ENCODE measurements at places on chromosomes 4 and X. TPM values are rescaled to one million over a fixed set of nuclear protein-coding genes. Genes with fewer than 3 reads are reported as not detected.

DNA sequence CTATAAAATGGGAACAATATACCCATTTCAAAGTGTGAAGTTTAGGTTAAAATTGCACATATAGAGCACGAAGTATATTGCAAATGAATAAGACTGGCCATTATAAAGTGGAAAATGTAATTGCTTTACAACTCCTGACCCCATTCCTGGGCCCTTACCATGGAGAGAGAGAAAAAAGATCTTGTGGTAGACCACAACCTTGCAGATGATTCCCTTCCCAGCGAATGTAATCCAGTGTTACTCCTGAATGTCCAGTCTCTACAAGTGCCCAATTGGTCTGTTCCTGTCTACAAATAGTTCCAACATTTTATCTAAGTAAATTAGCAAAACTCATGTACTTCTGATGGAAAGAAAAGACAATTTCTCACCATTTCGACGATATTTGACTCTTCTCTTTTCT is 184.1 kb upstream of the LNX1 start:
- H3K27me3 ChIP-seq = peaks cover 2% of the 10 kb centered on the region
- no peaks in the 10 kb centered on the region for H3K4me1 ChIP-seq
- DNase-seq = no peak
- no peaks in the 10 kb centered on the region for H3K36me3 ChIP-seq
- no peak overlapping the region for H3K27ac ChIP-seq

- peak; percentile 64 for DNase-seq
- H3K27me3 ChIP-seq = no peaks in the 10 kb centered on the region
- H3K4me1 ChIP-seq = peaks cover 9% of the 10 kb centered on the region
- H3K36me3 ChIP-seq = no peaks in the 10 kb centered on the region
- peak overlapping the region; percentile 35 for H3K4me3 ChIP-seq
- peak overlapping the region; percentile 83 for H3K27ac ChIP-seq
Observed at GRCh38 chr4:185559915-185560281, 24.6 kb upstream of the PDLIM3 start.

- DNase-seq = no peak
- H3K27me3 ChIP-seq = no peaks in the 10 kb centered on the region
- H3K27ac ChIP-seq = no peak overlapping the region
Observed at GRCh38 chr4:70488748-70489147, 16.8 kb downstream of the MUC7 start.

GRCh38 chr4:85474818-85475630 is at the start of gene ARHGAP24:
Gene ARHGAP24 (plus strand): TSS chr4:85475150.
- no peaks in the 10 kb centered on the region for H3K27me3 ChIP-seq
- no peaks in the 10 kb centered on the region for H3K36me3 ChIP-seq
- DNase-seq = peak; percentile 78
- peak within 1 kb of the TSS; percentile 47 for H3K27ac ChIP-seq

- H3K27me3 ChIP-seq = no peaks in the 10 kb centered on the region
- H3K4me1 ChIP-seq = no peaks in the 10 kb centered on the region
- H3K36me3 ChIP-seq = no peaks in the 10 kb centered on the region
- no peak for DNase-seq
- no peak overlapping the region for H3K4me3 ChIP-seq
Observed at GRCh38 chr4:53068755-53069330, 206.7 kb downstream of the RASL11B start.

- no peaks in the 10 kb centered on the region for H3K4me1 ChIP-seq
- no peak overlapping the region for H3K4me3 ChIP-seq
- H3K27me3 ChIP-seq = no peaks in the 10 kb centered on the region
- DNase-seq = no peak
- H3K36me3 ChIP-seq = no peaks in the 10 kb centered on the region
Observed at GRCh38 chr4:76708971-76709771, 188.8 kb downstream of the SOWAHB start.

- H3K4me3 ChIP-seq = no peak overlapping the region
- no peak for DNase-seq
- no peaks in the 10 kb centered on the region for H3K27me3 ChIP-seq
- no peaks in the 10 kb centered on the region for H3K4me1 ChIP-seq
Observed at GRCh38 chr4:167956676-167957075, 135.7 kb upstream of the ANXA10 start.

- H3K27me3 ChIP-seq = no peaks in the 10 kb centered on the region
- no peak overlapping the region for H3K27ac ChIP-seq
- no peaks in the 10 kb centered on the region for H3K4me1 ChIP-seq
- no peaks in the 10 kb centered on the region for H3K36me3 ChIP-seq
- no peak overlapping the region for H3K4me3 ChIP-seq
Observed at GRCh38 chr4:93960450-93960849, 131.9 kb downstream of the ATOH1 start.

DNA sequence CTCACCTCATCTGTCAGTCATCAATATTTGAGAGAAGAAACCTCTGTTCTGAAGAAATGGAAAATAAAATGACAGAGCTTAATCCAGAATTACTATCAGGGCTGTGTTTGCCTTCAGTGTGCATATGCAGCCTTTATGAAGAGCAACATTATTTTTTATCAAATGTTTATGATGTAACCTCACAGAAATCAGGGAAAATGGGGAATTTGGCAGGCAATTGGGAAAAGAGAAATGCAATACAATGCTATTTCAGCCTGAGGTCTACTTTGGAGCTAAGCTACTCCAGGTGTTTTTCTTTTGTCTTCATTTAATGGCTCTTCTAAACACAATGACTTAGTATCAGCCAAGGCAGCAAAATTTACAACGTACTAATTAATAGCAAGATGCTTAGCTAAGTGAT is 241.1 kb upstream of the TET2 start:
- no peaks in the 10 kb centered on the region for H3K27me3 ChIP-seq
- no peak for DNase-seq
- H3K27ac ChIP-seq = no peak overlapping the region
- H3K4me3 ChIP-seq = no peak overlapping the region
- no peaks in the 10 kb centered on the region for H3K4me1 ChIP-seq

DNA sequence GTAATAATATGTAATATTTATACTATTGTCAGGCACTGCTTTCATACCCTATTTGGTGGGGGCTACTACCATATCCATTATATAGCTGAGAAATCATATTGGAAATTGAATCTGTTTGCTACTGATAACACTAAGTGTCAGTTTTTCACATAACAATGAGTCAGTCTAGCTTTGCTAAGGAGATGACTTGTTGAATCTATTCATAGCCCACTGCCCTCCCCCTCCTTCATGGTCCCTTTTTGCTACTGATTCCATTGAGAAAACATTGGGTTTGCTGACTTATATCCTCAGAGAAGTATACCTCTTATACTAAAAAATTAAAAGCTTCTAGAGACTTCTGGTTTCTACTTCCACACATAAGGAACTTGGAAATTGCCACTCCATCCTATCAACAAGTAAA is 1898.4 kb downstream of the STIM2 start:
- no peaks in the 10 kb centered on the region for H3K36me3 ChIP-seq
- no peaks in the 10 kb centered on the region for H3K27me3 ChIP-seq
- no peak overlapping the region for H3K4me3 ChIP-seq
- H3K27ac ChIP-seq = no peak overlapping the region

GRCh38 chr4:62490635-62491034 is 1290.5 kb downstream of the ADGRL3 start:
- no peak for DNase-seq
- H3K27ac ChIP-seq = no peak overlapping the region
- H3K4me3 ChIP-seq = no peak overlapping the region
- H3K36me3 ChIP-seq = no peaks in the 10 kb centered on the region

DNA sequence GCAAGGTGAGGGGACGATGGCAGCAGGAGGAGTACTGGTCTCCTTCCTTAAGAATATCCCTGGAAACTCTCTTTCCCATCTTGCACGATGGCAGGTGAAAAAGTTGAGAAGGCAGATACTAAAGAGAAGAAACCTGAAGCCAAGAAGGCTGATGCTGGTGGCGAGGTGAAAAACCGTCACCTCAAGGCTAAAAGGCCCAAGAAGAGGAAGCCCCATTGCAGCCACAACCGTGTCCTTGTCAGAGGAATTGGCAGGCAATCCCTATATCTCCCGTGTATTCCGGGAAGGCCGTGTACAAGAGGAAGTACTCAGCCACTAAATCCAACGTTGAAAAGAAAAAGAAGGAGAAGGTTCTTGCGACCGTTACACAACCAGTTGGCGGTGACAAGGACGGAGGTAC is 40.0 kb downstream of the CRLF2 start:
- H3K4me3 ChIP-seq = no peak overlapping the region
- no peak for DNase-seq
- no peaks in the 10 kb centered on the region for H3K4me1 ChIP-seq
- no peaks in the 10 kb centered on the region for H3K27me3 ChIP-seq

GRCh38 chrX:18895189-18895951 is 88.5 kb downstream of the PHKA2 start:
- no peaks in the 10 kb centered on the region for H3K36me3 ChIP-seq
- peak; percentile 87 for DNase-seq

- no peak overlapping the region for H3K4me3 ChIP-seq
- no peaks in the 10 kb centered on the region for H3K4me1 ChIP-seq
- no peaks in the 10 kb centered on the region for H3K36me3 ChIP-seq
- no peak overlapping the region for H3K27ac ChIP-seq
- H3K27me3 ChIP-seq = peaks cover 2% of the 10 kb centered on the region
Observed at GRCh38 chr4:173578956-173579355, 48.9 kb upstream of the HAND2 start.

- no peak overlapping the region for H3K4me3 ChIP-seq
- no peak overlapping the region for H3K27ac ChIP-seq
- DNase-seq = no peak
- H3K4me1 ChIP-seq = no peaks in the 10 kb centered on the region
- no peaks in the 10 kb centered on the region for H3K36me3 ChIP-seq
Observed at GRCh38 chrX:139018436-139018835, 306.9 kb upstream of the FGF13 start.

DNA sequence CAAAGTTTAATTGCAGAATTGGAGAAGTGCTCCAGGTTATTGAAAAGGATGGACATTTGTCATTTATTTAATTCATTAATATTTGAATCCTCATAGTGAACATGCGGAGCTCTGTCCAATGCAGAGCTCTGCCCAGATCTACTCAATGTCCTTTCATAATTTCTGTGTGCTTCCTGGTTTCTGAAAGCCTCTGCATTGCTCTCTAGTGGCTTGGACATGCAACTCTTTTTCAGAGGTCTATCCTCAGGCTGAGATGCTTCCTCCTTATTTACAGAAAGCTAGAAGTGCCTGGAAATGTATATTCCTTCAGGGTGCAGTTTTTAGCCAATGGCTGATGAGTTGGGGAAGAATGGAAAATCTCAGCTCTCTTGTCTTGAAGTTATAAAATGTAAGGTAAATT is 786.1 kb upstream of the AADAT start:
- H3K4me3 ChIP-seq = no peak overlapping the region
- no peaks in the 10 kb centered on the region for H3K27me3 ChIP-seq
- no peaks in the 10 kb centered on the region for H3K36me3 ChIP-seq
- no peak overlapping the region for H3K27ac ChIP-seq
- no peaks in the 10 kb centered on the region for H3K4me1 ChIP-seq

DNA sequence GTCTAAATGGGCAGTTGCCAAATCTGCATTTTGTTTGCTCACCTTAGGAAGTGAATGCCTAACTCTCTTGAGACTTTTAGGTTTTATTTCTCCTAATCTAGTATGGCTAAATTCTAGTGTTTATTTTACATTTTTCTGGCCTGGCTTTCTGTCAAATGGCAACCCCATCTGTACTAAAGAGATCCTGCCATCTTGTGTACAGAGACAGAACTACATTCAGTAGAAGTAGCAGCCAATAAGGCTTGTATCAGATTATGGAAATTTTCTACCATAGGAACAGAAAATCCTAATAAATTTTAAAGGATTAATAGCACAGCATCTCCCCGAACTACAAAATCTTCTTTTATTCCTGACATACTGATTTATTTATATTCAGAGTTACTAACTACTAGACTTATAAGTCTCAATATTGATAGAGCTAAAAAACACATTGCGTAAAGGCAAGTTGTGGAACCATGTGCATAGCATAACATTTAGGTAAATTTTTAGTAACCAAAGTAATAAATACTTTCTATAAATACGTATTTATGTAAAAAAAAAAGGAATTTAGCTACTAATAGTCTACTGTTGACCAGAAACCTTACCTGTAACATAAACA is 45.5 kb downstream of the TMEM144 start:
- H3K27ac ChIP-seq = no peak overlapping the region
- no peak for DNase-seq
- no peaks in the 10 kb centered on the region for H3K4me1 ChIP-seq
- no peaks in the 10 kb centered on the region for H3K27me3 ChIP-seq
- no peak overlapping the region for H3K4me3 ChIP-seq

GRCh38 chr4:88489100-88489761 is 32.3 kb downstream of the HERC5 start:
- no peaks in the 10 kb centered on the region for H3K4me1 ChIP-seq
- H3K27ac ChIP-seq = no peak overlapping the region
- no peaks in the 10 kb centered on the region for H3K36me3 ChIP-seq
- H3K27me3 ChIP-seq = no peaks in the 10 kb centered on the region
- H3K4me3 ChIP-seq = no peak overlapping the region

- no peak overlapping the region for H3K27ac ChIP-seq
- H3K27me3 ChIP-seq = no peaks in the 10 kb centered on the region
- H3K4me1 ChIP-seq = no peaks in the 10 kb centered on the region
Observed at GRCh38 chr4:23763559-23763958, 126.3 kb downstream of the PPARGC1A start.

Gene MAOB
- 42.6 TPM for total RNA-seq

Gene SUV39H1
- total RNA-seq = 3.2 TPM

Gene TRIM75
- not detected for total RNA-seq

Gene ATP1B4
- 7.1 TPM for total RNA-seq

Gene KLB
- not detected for total RNA-seq

Gene ANTXR2
- 21.9 TPM for total RNA-seq

Gene TNIP2
- total RNA-seq = 33.0 TPM

Gene CFAP99
- total RNA-seq = not detected

Gene ZC4H2
- 1.4 TPM for total RNA-seq
